ENCODE measurements at places on chromosomes 5 and 9. TPM values are rescaled to one million over a fixed set of nuclear protein-coding genes. Genes with fewer than 3 reads are reported as not detected.

Gene NTRK2
- polyA plus RNA-seq: 11.3 TPM

DNA sequence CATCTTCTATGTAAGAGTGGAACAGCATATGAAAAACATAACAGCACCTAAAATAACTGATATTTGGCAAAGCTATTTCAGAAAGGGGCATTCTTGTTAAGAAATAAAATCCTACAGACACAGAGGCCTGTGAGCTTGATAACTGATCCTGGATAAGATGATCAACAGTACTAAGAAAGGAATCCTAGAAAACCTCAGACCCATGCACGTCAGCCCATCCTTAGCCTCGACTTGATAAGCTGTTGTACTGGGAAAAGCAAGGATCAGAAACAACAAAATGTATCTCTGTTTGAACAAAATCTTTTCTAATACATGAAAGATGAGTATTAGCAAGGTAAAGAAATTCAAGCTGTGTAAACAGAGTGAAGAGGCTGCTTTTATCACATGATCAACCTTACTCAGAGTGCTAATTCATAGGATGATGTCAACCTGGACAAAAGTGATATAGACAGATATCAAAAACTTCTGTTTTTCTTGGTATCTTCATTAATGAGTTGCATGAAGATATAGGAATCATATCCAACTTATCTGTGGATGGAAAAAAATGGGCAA is 15.2 kb downstream of the LIFR start:
- no peak for DNase-seq

DNA sequence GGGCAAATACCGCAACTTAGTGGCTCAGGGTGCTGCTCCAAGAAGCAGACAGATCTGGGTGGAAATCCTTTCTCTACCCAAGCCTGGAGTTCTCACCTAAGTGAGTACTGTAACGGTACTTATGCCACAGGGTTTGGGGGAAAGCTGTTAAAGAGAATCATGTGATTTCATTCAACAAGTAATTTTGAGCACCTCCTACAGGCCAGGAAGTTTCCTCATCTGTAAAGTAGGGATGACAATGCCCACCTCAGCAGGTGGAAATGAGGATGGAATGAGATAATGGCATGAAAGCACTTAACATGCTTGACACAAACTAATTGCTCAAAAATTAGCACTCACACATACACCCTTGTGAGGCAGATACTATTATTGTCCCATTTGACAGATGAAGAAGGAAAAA is 114.1 kb downstream of the JAKMIP2 start:
- no peak for DNase-seq

- no peak for DNase-seq
Measured at GRCh38 chr5:160496334-160496733, 74.7 kb downstream of the PTTG1 start.

GRCh38 chr5:74919487-74919886 is 53.3 kb upstream of the FAM169A start:
- DNase-seq: no peak

Gene PPP3R2
- not detected for polyA plus RNA-seq

Gene CAMK2A
- polyA plus RNA-seq: not detected

DNA sequence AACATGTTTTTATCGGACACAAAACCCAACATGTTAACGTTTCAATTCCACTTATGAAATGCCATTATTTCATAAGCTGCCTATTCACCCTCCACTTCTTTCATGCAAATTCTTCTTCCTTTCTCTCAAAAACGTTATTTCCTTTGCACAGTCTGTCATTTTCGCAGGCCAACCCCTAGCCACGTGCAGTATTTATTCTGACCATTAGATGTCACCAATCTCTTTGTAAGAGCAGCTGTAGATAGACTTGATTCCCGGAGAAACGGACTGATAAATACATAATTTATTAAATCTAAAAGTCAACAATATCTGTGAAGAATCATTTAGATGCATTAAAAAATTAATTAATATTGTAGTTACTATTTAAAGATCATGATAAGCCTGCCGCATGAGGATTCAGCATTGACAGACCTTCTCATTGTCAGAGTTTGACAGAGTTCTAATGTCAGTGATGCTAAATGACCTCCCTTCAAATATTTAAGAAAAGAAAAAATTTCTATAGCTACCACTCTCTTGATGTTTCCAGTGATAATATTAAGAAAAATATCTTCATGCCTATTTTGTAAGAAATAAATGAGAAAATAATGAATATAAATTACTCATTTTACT is 933.6 kb downstream of the CDH12 start:
- DNase-seq: peak; percentile 14

- DNase-seq: no peak
Measured at GRCh38 chr5:42767491-42768105, 11.0 kb downstream of the CCDC152 start.

DNA sequence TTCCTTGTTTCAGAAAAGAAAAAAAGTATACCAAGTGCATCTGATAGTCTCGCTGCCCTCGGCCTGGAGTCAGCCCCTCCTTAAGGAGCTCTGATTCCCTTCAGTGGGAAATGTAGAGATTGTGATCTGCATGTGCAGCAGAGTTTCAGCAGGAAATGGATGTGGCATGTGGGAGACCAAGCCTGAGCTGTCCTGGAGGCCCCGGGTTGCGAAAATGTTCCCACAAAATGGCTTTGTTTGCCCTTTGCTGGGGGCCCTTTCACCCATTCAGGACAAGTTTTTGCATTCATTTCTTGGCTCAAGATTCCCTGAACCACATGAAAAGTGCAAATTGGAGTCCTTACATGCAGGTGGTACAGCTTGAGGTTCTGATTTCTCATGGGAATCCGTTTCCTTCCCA is 230.9 kb downstream of the GADD45G start:
- DNase-seq: no peak

GRCh38 chr9:95580812-95581761 is 64.3 kb upstream of the PTCH1 start:
- DNase-seq: no peak

- no peak for DNase-seq
Measured at GRCh38 chr5:181219262-181220177, 3.6 kb upstream of the TRIM41 start.

GRCh38 chr5:154477382-154478223 is 424 bp downstream of the HAND1 start:
- no peak for DNase-seq

Gene SPARC
- 27.2 TPM for polyA plus RNA-seq

Gene ST8SIA4
- polyA plus RNA-seq: 0.80 TPM

Gene LCN2
- 75.1 TPM for polyA plus RNA-seq
